Stimulated activated CD4-positive, alpha-beta T cell treated with anti-CD3 and anti-CD28 coated beads, Interleukin-15, amount 100 ng/mL, for 24 hours (primary cell): ENCODE measurements at places on chromosomes 1 and 21.

DNA sequence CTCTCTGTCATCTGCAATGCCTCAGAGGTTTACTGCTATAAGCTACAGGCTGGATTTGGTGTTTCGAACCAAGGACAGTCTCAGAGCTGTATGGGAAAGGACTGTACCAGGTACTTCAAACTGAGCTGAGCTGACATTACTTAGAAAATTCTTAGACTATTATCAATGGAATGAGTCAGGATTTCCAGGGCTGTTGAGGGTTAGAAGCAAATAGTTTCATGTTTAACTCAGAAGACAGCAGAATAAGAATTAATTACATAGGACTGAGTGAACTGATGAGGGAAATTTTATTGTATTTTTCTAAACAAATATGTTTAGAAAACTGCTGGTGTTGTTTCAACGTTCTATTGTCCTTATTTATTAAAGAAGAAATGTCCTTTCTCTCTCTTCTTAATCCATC, 74.3 kb upstream of the CAPZB start:
- no peak for DNase-seq

- no peak for DNase-seq
Measured at GRCh38 chr1:181990728-181991127, 70.8 kb downstream of the ZNF648 start.

GRCh38 chr21:36749935-36750575, 51.1 kb downstream of the SIM2 start:
- DNase-seq, result no peak

DNA sequence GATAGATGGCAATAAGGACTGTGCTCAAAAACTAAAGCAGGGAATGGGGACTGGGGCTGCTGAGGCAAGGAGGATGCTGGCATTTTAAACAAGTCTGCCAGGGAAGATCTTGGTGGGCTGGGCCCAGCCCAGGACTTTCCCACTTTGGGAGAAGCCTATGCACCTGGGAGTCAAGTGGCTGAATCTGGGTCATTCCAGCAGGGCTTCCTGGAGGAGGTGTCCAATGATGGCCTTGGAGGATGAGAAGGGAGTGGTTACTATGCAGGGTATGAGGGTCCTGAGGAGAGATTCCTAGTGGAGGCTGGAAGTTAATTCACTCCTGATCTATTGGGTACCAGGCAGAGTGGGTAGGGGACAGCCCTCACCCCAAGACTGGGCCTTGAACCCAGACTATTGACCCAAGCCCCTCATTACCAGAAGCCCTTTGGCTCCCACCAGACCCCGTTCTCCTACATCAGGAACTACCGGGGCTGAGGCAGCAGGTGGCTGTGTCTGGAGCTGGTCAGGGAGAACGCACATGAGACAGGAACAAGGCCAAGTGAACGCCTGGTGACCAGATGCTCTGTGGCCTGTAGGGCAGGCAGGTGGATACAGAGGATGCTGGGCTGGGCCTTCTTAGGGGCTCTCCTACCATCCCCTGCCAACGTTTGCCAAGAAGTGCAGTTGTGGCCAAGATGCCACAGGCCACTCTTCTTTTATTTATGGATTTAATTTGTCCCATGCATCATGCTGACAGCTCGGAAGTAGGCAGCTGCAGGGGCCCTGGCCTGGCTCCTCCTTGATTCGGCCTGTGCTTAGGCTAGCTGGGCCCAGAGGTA, 18.3 kb upstream of the LRP8 start:
- DNase-seq, result no peak

DNA sequence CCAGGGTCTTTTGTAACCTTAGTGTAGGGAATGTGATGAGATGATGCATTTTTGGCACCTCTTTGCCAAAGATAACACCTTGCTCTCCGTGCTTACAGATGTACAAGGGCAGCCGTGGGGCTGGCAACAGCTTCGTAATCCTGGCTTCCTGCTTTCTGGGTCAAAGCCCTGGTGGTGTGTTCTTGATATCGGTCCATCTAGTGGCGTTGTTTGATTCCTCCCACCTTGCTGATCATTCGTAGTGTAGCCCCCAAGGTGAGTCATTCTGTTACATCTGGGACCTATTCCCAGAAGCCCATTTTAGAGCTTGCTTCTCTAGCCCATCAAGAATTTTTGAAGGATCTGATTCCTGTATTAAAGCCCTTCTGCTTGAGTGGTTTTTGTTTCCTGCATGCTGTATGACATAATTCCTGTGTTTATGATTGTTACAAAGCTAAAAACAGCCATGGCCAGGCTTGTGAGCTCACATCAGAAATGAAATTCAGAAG, 7.0 kb upstream of the CCT8 start:
- no peak for DNase-seq

GRCh38 chr1:214154596-214155292, 126.2 kb upstream of the SMYD2 start:
- DNase-seq, result no peak

DNA sequence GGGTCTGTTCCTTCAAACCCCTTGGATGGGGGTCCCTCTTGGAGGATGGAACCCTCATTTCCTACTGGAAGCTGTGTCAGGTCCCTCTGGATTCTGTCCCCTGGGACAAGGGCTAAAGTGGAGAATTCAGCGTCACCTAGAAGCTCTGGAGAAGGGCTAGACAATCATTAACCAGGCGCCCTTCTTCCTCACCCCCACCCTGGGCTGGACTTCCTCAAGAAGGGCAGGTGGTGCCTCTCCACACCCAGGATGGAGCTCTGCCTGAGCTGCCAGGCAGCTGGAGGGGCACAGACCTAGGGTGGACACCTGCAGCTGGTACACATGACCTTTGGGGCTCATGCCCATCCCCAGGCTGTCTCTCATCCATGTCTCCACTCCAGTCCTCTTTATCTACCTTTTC, 3.6 kb downstream of the CELF3 start:
- no peak for DNase-seq

DNA sequence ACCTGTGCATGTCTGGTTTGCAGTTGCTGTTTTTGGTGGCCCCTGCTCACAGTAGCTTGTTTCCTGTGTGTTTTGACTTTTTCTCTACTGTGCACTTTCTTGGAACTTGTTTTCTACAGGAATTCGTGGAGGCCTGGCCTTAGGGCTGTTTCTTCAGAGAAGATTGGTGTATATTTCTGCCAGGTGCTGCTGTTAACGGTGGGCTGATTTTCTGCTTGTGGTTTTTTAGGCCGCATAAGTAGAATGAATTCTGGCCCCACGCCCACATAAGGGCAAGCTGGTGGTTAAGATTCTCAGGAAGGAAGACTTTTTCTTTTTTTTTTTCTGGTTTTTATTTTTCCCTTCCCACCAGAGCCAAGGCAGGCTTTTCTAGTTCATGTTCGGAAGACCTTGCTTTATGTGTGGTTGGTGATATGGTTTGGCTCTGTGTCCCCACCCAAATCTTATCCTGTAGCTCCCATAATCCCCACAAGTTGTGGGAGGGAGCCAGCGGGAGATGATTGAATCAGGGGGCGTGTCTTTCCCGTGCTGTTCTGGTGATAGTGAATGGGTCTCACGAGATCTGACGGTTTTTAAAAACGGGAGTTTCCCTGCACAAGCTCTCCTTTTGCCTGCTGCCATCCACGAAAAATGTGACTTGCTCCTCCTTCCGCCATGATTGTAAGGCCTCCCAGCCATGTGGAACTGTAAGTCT, 71.5 kb upstream of the DISP3 start:
- DNase-seq, result peak; percentile 48

- no peak for DNase-seq
Measured at GRCh38 chr1:151476083-151476482, 16.8 kb upstream of the POGZ start.

DNA sequence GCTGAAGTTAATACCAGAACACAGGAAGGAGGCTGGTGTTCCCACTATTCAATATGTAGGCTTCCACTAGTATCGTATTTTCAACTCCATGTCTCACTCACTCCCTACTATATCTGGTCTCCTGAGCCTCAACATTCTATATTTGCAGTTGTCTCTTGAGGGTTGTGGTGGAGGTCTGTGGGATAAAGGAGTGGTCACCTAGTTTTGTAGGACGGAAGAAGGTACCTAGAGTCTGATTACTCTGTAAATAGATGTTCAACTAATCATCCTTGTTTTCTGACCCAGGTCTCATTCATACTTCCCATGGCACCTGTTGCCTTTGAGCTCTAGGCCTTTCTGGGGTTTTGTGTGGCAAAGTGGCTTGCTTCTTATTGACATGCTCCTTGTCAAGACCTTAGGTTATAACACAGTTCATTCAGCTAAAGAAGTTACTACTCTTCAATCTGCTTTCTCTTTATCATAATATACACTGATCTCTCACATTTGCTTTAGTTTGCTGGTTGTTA, 18.1 kb downstream of the IFT25 start:
- DNase-seq, result no peak

- DNase-seq, result no peak
Measured at GRCh38 chr21:29007810-29008209, 11.3 kb downstream of the RWDD2B start.
